Heart left ventricle (tissue), 16 donors: ENCODE measurements at places on chromosomes 1 and 21. TPM values are rescaled to one million over a fixed set of nuclear protein-coding genes. Genes with fewer than 3 reads are reported as not detected.

DNA sequence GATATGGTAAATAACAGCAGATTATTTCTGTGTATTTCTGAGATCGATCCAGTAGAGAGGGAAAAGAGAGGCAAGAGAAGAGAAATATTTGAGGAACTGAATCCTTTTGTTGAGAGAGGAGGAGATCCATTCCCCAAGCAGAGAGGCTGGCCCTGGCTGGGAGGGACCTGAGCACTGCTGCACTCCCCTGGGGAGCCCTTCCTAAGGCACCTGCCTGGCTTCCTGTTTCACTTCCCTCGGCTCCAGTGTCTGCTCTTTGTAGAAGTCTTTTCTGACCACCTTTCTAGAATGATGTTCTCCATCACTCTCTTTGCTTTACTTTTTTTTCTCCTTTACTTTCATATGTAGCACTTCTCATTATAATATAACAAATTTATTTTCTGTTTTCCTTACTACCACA is 42.3 kb upstream of the SLC6A9 start:
- no peak for DNase-seq

S100B gene
- 1.7 TPM for total RNA-seq

CAMTA1 gene
- total RNA-seq = 131 TPM

NCAM2 gene
- 3.3 TPM for total RNA-seq

ZSWIM5 gene
- total RNA-seq = 1.0 TPM
